ENCODE measurements at places on chromosomes 2 and 18.

DNA sequence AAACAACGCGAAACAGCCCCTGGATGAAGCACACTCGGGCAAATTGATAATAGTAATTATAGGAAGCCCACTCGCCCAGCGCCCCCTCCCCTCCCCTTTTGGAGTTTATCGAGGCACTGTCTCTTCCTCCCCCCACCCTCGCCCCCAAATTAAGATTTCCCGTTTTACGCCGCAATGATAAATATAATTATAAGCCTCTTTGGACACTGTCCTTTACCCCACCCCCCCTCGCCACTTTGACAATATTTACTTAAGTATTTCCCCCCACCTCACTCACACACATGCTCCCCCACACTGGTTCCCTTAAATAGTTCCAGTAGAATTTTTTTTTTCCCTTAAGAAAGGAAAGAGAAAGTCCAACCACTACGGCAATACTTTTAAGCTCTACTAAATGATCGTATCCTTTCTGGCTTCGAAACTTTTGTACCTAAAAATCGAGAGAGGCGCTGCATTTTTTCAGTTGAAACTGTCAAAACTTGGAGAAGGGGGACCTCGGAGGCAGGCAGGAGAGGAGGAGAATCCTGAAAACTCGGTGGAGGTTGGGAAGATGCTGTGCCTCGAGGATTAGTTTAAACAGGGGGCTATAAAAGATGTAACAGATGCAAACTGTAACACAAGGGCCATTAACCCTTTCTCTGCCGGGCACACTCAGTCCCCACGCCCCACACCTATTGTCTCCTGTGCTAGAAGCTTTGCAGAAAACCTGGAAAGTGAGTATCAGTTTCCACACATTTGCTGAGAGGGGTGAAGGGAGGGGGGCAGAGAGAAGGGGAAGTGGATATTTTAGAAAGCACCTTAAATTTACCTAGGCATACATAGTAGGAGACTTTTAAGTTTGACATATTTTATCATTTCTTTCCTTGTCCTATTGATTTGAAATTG, 1.8 kb downstream of the ZEB2 start:
- no peak for DNase-seq

- no peak for DNase-seq
These were observed 349.6 kb upstream of the KCNH7 start for GRCh38 chr2:163187995-163188655.

GRCh38 chr2:181037922-181038321, 57.5 kb downstream of the UBE2E3 start:
- no peak for DNase-seq

GRCh38 chr2:72694715-72695496, 130.9 kb downstream of the EXOC6B start:
- peak; percentile 40 for DNase-seq

GRCh38 chr18:1103537-1103936, 198.9 kb downstream of the ADCYAP1 start:
- DNase-seq: no peak

DNA sequence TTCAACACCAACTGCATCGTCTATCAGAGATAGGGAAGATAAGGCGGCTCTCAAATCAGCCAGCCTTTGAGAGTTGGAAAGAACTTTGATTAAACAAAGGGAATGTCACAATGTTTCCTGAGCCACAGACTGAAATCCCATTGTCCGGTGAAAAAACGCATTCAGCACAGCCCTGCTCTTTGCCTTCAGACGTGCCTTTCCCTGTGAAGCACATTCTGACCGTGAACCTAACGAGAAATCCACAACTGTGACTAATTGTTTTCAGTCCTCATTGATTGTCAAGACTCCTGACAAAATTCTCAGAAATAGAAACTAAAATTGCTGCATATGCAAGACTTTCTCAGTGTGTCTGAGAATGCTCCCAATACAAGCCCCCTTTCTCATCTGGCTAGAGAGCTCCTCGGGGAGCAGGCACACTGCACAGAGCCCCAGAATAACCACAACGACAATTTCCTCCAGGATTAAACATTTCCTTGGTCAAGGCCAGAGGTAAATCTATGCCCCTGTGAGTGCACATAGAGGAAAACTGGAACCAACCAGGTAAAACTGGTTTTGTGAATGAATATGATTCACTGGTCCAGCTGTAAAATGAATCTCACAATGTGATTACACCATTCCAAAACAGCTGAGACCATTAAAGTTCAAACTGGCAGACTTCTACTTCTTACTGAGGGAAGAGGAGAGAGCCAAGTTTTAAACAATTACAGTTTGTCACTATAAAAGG, 561.9 kb upstream of the ID2 start:
- no peak for DNase-seq

DNA sequence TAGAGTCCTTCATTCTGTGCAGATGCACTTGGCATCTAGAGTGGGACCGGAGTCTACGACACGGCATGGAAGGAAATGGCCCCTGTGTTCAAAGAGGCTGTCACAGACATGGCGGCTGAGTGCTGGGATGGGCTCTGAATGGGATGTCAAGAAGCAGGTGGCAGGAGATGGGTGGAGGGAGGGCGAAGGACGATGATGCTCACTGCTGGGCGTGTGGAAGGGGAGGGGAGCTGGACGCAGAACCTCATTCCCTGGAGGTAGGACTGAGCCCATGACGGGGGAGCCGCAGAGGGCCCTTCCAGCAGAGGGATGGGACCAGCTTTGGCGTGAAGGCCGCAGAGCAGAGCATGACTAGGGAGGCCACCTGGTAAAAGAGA, 18.8 kb upstream of the ALPI start:
- no peak for DNase-seq

DNA sequence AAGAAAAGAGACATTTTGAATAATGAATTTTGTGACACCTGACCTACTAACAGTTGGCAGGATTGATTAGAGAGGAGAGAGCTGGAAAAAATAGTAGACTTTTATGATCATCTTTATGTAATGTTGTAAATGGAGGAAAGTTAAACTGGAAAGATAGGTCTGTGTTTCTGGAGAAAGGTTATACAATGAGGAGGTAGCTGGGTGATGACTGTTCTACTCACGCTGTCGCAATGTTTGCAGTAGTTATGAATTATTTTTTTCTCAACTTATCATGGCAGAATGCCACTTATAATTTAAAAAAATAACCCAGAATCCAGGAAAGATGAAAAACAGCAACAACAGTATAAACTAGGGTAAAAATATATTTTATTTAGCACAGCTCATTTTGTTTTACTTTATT, 364.9 kb downstream of the SPAG16 start:
- no peak for DNase-seq

GRCh38 chr2:216423071-216423470, 10.8 kb downstream of the SMARCAL1 start:
- DNase-seq: no peak

GRCh38 chr18:77086656-77087392, 45.8 kb downstream of the MBP start:
- no peak for DNase-seq

Data from cerebellar cortex (tissue), 1 donor.